ENCODE measurements at places on chromosomes 13 and 19.

- DNase-seq = no peak
Measured at GRCh38 chr19:55693336-55693974, 18.4 kb downstream of the EPN1 start.

DNA sequence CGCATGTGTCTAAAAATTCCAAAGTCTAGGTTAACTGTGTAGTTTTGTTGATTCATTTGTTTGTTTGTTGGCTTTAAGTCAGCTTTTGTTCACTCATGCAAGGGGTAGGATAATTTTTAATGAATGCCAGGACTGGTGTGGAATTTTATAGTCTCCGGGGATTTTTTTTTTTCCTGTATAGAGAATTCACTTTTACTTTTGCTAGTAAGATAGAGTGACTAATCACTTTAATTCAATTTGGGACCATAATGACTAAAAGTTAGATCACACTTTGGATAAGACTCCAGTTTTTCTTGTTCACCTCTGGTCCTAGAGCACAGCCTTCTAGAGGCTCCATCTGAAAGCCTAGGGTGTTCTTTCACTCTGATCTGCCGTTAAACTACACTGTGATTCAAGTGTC is 1690.0 kb downstream of the PCDH9 start:
- peak; percentile 6 for DNase-seq

GRCh38 chr13:74886502-74886901 is 595.5 kb downstream of the TBC1D4 start:
- DNase-seq = peak; percentile 61

DNA sequence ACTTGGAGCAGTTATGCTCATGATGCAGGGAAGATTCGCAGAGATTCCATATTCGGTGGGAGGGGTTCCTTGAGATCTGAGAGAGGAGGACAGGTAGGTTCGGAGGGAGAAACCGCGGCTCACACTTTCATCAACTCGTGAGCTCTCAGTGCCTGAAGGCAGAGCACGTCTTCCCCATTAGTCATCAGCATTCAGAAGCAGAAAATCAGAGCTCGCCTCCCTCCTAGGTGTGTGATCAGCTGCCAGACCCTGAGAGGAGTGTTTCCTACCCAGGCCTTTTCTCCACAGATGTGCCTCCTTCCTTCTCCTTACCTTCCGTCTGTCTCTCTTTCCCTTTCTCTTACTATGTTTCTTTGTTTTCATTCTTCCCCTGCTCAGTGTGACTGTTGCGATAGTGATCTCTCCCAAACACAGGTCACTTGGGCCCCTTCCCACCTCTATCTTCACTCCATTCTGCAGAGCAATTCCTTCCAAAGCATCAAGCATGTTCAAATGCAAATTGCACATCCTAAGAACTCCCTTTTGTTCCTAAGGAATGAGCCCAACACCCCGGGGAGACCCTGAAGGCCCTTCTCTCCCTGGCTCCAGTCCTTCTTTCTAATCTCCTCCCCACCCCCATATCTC is 389.5 kb downstream of the UQCRFS1 start:
- DNase-seq = no peak

DNA sequence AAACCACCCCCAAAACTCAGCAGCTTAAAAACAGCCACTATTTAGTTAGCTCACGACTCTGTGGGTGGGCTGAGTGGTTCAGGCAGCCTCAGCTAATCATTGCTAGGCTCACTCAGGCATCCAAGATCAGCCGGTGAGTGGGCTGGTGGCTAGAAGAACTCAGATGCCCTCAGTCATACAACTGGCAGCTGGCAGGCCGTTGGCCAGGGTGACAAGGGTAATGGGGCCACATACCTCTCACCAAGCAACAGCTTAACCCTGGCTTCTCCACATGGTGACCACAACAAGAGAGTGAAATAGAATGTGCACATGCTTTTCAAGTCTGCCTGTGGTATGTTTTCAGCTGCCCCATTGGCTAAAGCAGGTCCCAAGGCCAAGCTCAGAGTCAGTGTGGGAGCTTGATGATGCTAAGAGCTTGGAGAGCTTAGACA is 435.4 kb upstream of the TSHZ3 start:
- DNase-seq = peak; percentile 8

GRCh38 chr13:110114316-110114715 is 192.6 kb downstream of the COL4A1 start:
- no peak for DNase-seq

GRCh38 chr19:19459073-19459472 is 53.6 kb downstream of the GATAD2A start:
- DNase-seq = no peak

DNA sequence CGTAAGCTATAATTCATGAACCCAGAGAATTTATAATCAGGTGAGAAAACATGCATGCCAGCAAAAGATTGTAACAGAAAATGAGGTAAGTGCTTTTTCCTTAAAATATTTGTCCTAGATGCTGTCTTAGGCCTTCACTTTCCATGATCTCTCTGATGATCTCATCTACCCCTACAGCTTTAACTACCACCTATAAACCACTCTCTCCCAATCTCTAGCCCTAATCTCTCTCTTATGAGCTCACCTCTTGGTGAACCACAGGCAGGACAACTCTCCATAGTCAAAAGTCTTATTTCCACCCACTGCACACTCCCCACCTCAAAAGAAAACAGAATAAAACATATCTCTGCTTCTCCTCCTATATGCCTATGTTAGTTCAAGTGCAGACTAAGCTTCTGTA is 137.1 kb downstream of the SLC7A1 start:
- DNase-seq = no peak

DNA sequence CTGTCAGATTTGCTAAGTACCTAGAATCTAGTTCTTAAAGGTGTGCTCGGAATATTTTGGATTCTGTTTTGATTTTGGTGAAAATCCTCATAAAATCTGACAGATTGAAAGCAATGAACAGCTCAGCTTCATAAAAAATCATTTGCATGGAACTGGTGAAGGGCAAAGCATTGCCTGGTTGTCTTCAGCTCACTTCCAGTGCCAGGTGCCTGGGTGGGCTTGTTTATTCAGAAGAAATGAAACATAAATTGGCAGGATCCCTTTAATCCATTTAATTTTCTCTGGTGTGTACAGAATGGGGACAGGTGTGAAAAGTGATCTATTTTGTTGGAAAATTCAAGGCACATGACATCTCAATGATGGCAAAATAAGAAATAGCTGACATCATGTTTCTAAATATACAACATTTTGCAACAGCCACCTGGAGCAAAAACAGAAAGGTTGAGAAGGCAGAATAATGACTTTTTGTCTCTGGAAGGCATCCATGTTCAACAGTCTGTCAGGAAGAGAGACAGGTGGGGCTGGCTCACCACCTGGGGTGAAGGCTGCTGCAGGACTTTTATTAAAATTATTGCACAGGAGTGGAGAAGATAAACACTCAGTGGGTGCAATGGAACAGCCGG is 52.2 kb downstream of the RFC3 start:
- DNase-seq = no peak

GRCh38 chr19:33152176-33152575 is 20.3 kb downstream of the WDR88 start:
- DNase-seq = no peak

DNA sequence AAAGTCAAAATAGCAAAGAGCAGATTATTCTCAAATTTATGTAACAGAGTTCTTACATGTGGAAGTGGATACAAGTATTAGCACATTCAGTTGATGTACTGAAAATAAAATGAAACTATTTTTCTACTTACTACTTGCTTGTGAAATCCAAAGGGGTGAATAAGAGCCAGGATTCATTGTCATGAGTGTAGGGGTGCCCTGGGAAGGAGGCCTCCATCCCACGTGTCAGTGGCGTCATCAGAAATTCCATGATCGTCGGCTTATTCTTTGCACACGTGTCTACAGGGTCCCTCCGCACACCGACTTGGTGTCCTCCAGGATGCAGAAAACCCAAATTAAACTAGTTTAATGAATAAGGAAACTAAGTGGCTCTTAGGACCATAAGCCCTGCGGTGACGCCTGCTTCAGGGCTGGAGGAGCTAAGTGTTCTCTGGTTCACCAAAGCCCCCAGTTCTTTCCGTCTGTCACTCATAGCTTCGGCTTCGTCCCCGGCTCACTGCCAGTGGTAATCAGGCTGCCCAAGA is 55.5 kb downstream of the IRS2 start:
- no peak for DNase-seq

DNA sequence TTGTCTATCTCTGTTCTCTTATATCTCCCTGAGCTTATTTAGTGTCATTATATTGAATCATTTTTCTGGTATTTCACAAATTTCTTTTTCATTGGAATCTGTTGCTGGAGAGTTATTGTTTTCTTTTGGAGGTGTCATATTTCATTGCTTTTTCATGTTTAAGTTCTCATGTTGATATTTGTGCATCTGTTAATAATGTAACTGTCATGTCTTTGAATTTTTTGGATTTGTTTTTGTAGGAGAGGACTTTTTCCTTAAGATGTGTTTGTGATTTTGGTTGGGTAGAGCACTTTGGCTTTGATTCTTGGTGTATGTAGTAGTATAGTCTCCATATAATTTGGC is 64.0 kb downstream of the DNAJC3 start:
- DNase-seq = no peak

DNA sequence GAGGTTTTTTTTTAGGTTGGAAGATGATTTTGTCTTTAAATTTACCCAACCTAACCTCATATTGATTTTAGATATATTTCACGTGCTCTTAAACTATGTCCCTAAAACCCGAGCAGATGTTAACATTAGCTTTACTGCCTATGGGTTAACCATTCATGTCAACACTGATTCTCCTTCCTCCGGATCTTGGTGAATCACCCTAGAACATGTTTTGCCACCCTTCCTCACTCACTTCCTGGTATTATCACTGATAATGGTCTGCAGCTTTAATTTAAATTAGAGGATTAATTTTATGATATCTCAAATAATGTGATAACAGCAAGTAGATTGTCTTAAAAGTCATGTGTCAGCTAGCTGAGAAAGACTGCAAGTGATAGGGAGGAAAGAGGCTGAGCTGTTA is 31.9 kb downstream of the HTR2A start:
- DNase-seq = no peak

DNA sequence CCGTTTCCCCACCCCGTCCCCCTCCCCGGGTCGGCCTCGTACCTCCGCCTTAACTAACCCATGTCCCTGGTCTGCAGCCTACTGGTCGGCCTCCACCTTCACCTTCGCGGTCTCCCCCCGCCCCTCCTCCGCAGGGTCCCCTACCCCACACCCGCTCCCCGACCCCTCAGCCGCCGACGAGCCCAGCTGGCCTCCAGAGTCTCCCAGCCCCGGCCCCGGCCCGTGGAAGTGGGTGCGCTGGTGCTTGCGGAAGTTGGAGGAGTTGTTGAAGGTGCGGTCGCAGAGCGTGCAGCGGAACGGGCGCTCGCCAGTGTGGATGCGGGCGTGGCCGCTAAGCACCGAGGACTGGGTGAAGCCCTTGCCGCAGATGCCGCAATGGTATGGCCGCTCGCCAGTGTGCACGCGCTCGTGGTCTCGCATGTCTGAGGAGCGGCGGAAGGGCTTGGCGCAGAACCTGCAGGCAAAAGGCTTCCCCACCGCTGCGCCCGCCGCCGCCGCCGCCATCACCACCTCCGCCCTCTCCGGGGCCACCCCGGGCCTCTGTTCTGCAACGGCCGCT is 2.6 kb downstream of the ZNF784 start:
- DNase-seq = no peak

- DNase-seq = peak; percentile 41
Measured at GRCh38 chr13:77300176-77301037, 26.5 kb downstream of the MYCBP2 start.

GRCh38 chr13:84962849-84963248 is 836.4 kb downstream of the SLITRK6 start:
- DNase-seq = no peak

GRCh38 chr13:95508996-95509395 is 43.5 kb upstream of the CLDN10 start:
- DNase-seq = no peak

- peak; percentile 39 for DNase-seq
Measured at GRCh38 chr19:15210323-15210781, 9.6 kb upstream of the NOTCH3 start.

DNA sequence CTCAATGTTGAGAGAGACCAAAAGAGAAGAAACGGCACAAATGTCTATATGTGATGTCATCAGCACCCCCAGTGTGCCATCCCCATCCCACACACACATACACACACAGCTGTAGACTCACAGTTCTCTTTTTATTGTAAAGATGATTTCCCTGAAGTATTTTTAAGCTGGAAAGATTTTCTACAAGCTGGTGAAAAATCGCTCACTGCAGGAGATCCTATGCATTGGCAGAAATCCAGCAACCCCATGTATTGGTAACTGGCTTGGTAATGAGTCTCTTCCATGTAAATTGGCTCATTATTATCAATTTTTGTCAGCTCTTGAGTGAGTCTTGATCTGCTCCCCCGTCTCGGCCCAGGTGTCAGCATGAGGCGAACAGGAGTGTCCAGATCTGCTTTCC is 107.1 kb upstream of the UQCRFS1 start:
- DNase-seq = no peak

DNA sequence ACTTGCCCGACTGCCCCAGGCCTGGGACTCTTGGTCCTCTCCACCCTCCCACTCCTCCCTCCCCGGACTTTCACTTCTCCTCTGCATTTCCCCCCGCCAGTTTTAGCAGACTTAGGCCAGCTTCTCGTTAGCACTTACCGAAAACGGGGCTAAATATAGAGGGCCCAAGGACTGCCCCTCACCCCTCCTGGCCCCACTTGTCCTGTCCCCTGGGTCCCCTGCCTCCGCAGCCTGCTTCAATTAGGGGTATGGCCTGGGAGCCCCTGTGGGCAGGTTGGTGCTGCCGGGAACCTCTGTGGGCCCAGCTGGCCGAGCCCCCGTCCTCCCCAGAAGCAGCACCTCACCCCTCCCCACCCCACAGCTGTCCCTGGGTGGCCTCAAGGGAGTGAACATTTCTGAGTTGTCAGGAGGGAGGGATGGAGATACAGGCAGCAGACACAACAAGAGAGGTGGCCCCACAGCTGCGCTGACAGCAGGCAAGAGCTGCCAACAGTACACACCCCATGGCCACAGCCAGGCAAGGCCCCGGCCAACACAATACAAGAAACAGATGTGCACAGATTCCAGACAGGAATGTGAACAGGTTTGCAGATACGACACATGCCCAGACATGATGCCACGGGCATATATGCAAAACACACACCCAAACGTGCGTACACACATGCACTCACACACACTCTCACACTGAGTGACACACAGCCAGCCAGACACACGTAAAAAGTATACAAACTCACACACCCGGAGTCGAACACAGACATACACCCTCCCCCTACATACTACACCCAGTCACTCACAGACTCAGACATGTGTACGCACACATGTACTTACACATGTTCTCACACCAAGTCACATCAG is 2.6 kb downstream of the POU2F2 start:
- DNase-seq = no peak

All from astrocyte of the hippocampus (primary cell).